Thymus (tissue), 14 donors: ENCODE measurements at places on chromosomes 4 and X. TPM values are rescaled to one million over a fixed set of nuclear protein-coding genes. Genes with fewer than 3 reads are reported as not detected.

- no peak for DNase-seq
- H3K27ac ChIP-seq, result no peak overlapping the region
- no peaks in the 10 kb centered on the region for H3K27me3 ChIP-seq
- H3K36me3 ChIP-seq, result no peaks in the 10 kb centered on the region
- no peaks in the 10 kb centered on the region for H3K4me1 ChIP-seq
- no peak overlapping the region for H3K4me3 ChIP-seq
Measured at GRCh38 chr4:86744570-86744969, 104.6 kb downstream of the SLC10A6 start.

DNA sequence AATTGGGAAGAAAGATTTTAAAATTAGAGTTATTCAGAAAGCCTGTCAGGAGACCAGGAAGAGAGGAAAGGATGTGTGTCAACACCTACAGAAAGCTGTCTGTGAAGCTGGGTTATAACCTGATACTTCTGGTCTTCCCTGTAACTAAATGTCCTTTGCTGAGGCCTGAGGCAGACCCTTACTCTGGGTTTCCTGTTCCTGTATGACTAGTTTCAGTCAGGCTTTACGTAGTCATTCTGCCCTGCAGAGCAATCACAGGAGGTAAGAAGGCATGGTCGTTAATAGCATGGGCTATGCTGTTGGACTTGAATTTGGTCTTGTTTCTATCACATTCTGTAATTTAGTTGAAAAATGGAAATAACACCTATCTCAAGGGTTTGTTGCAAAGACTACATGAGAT, 110.5 kb upstream of the IGFBP7 start:
- DNase-seq, result no peak
- H3K27ac ChIP-seq, result no peak overlapping the region
- no peak overlapping the region for H3K4me3 ChIP-seq
- no peaks in the 10 kb centered on the region for H3K27me3 ChIP-seq

DNA sequence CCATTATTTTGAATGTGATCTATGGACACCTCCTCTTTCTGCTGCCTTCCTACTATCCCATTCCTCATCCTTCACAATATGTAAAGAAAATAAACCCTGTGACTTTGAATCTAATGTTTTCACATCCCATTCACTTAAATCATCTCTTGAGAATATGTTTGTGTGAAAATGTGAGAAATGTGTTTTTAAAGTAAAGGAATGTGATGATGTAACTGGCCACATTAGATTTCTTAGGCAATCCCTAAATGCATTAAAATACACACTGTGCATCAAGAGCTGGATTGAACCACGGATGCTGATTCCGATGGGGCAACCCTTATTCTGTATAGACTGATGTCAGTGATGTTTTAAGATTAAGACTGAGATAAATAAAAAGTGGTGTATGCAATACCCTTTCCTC, 558.9 kb upstream of the TENM3 start:
- H3K36me3 ChIP-seq, result no peaks in the 10 kb centered on the region
- H3K27me3 ChIP-seq, result no peaks in the 10 kb centered on the region
- H3K4me1 ChIP-seq, result no peaks in the 10 kb centered on the region
- H3K27ac ChIP-seq, result no peak overlapping the region

DNA sequence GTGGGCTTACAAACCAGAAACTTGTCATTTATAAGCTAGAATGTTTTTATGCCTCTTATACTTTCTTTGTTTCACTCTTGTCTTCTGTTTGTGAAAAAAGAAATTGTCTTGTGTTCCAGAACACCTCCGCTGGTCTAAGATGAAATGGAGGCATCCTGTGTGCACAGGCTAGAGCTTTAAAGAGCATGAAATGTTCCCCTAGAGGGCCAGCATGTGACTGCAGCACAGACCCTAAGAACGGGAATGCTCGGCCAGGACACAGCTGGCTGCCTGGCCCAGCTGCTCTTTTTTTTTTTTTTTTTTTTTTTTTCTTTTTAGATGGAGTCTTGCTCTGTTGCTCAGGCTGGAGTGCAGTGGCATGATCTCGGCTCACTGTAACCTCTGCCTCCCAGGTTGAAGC, 33.6 kb downstream of the SETD7 start:
- H3K4me3 ChIP-seq, result no peak overlapping the region
- H3K36me3 ChIP-seq, result no peaks in the 10 kb centered on the region
- no peak for DNase-seq
- H3K27ac ChIP-seq, result no peak overlapping the region
- H3K27me3 ChIP-seq, result no peaks in the 10 kb centered on the region
- no peaks in the 10 kb centered on the region for H3K4me1 ChIP-seq

- DNase-seq, result peak; percentile 70
- H3K4me1 ChIP-seq, result peaks cover 7% of the 10 kb centered on the region
- peaks cover 31% of the 10 kb centered on the region for H3K27me3 ChIP-seq
- peak within 1 kb of the TSS; percentile 84 for H3K4me3 ChIP-seq
- H3K27ac ChIP-seq, result peak within 1 kb of the TSS; percentile 88
Measured at GRCh38 chr4:143336781-143337599, at the start of gene GAB1. Gene GAB1, plus strand, starts transcription at chr4:143336876. Its CDS starts 313 bp downstream, at chr4:143337189.

- no peak overlapping the region for H3K4me3 ChIP-seq
- no peaks in the 10 kb centered on the region for H3K4me1 ChIP-seq
- DNase-seq, result no peak
- no peaks in the 10 kb centered on the region for H3K27me3 ChIP-seq
Measured at GRCh38 chr4:15832523-15833451, 54.7 kb downstream of the CD38 start.

DNA sequence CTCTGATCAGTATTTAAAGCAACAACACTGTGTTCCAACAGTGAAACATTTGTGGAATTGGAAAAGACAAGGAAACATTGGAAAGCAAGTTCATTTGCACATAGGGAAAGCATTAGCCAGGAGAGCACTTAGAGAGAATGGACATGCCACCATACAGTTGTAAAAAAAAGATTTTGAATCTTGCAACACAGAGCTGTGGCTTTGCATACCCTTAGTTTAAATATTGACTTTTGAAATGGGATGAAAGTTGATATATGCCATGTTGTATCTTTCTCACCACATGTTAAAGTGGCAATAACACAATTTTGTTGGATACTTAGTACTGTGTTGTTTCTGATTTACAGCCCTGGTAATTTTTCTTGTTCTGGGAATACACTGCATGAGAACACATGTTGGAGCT, 208.1 kb downstream of the BMPR1B start:
- no peaks in the 10 kb centered on the region for H3K27me3 ChIP-seq
- no peak for DNase-seq
- no peaks in the 10 kb centered on the region for H3K4me1 ChIP-seq
- no peak overlapping the region for H3K4me3 ChIP-seq

DNA sequence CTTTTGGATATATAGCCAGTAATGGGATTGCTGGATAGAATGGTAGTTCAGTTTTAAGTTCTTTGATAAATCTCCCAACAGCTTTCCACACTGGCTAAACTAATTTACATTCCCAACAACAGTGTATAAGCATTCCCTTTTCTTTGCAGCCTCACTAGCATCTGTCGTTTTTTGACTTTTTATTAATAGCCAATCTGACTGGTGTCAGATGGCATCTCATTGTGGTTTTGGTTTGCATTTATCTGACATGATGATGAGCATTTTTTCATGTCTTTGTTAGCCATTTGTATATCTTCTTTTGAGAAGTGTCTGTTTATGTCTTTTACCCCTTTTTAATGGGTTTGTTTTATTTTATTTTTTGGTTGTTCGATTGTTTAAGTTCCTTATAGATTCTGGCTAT, 13.3 kb downstream of the UBQLN2 start:
- DNase-seq, result no peak
- H3K27ac ChIP-seq, result no peak overlapping the region
- no peaks in the 10 kb centered on the region for H3K27me3 ChIP-seq
- H3K4me1 ChIP-seq, result no peaks in the 10 kb centered on the region
- H3K36me3 ChIP-seq, result peaks cover 2% of the 10 kb centered on the region

- no peak overlapping the region for H3K4me3 ChIP-seq
- no peaks in the 10 kb centered on the region for H3K36me3 ChIP-seq
- no peak overlapping the region for H3K27ac ChIP-seq
- no peaks in the 10 kb centered on the region for H3K4me1 ChIP-seq
- no peak for DNase-seq
Measured at GRCh38 chr4:94168321-94168720, 39.3 kb upstream of the SMARCAD1 start.

GRCh38 chr4:81348086-81348777, 123.5 kb downstream of the RASGEF1B start:
- H3K4me3 ChIP-seq, result no peak overlapping the region
- DNase-seq, result no peak
- no peak overlapping the region for H3K27ac ChIP-seq
- no peaks in the 10 kb centered on the region for H3K4me1 ChIP-seq

The NOX1 gene
- 0.33 TPM for total RNA-seq

The NALF2 gene
- total RNA-seq, result under 0.01 TPM

The SHROOM4 gene
- 0.94 TPM for total RNA-seq

The SLC7A11 gene
- 0.47 TPM for total RNA-seq
